Naive thymus-derived CD8-positive, alpha-beta T cell (primary cell): ENCODE measurements at places on chromosomes 1 and 21.

GRCh38 chr1:112793631-112794565, 78.8 kb upstream of the PPM1J start:
- DNase-seq = no peak

DNA sequence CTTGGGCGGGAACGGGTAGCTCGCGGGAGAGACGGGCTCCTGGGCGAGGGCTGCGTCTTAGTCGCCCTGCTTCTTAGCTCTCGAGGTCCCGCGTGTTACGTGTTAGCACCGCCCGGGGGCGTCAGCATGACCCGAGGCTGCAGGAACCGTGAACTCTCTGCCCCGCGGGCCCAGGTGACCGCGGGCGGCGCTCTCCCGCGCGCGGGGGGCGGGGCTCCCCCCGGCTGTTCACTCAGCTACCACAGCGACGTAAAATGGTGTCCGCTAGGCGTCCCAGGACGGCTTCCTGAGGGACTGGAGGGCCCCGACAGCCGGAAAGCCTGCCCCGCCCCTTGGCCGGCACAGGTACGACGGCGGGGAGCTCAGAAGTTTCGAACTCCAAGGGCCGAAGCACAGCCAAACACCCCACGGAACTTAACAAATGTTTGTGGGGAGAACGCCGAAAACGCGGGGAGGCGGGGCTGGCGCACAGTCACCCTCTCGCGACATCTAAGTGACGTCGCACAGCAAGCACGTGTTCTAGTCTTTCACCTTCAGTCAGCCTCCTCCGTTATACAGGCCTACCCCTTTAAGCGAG, 780 bp upstream of the RBM15 start:
- peak; percentile 96 for DNase-seq

GRCh38 chr1:88519156-88519555, 164.9 kb upstream of the PKN2 start:
- no peak for DNase-seq

DNA sequence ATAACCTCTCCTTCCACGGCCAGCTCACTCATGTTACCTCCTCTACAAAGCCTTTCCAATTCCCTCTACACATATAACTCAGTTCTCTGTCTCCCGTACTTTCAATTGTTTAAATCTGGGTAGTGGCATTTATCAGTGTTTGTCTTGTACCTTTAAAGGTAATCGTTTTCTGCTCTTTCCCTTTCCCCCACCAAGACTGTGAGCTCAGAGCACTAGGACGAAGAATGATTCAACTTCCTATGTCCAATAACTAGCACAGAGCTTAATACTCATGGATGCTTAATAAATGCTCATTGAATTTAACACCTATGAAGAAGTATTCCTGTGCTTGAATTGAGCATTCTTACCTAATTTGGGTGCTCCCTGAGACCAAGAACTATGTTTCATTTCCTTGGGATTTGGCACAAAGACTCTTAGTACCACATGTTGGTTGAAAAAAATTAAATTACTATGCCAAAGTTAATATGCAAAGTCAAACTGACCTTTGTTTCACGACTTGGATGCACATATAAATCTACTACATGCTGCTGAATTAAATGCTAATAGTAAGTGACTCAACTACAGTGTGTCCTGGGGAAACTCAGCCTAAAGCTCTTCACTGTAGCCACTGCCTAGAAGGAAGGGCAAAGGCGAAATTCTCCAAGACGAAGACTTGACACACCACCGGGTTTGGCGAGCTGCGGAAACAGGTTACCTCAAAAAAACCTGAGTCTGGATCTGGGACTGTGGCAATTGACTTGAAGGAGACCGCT, 30.6 kb upstream of the C1orf185 start:
- DNase-seq = no peak

DNA sequence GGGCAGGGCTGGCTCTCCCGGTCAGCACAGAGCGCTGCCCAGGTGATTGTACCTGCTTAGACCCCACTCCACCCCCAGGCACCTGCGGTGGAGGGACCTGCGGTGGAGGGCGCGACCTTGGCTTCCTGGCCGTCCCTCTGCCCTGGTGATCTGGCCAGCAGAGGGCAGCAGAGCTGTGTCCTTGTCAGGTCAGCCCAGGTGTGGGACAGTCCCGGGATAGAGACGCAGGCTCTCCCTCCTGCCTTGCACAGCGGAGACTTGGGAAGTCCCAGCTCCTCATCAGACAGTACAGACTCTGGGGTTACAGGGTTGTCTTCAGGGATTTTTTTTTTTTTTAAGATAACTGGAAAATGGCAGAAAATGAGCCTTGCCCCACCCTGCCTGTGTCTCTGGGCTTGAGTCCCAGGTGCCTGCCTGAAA, 10.0 kb downstream of the SLX9 start:
- DNase-seq = peak; percentile 83

- DNase-seq = no peak
These were observed 95.7 kb upstream of the CD53 start for GRCh38 chr1:110777228-110777627.

- DNase-seq = no peak
These were observed 4.5 kb downstream of the PRELP start for GRCh38 chr1:203480084-203480483.

- no peak for DNase-seq
These were observed 29.4 kb downstream of the IL6R start for GRCh38 chr1:154434346-154435085.

GRCh38 chr1:25671929-25672328, 55.3 kb downstream of the MAN1C1 start:
- DNase-seq = no peak

- no peak for DNase-seq
These were observed 12.1 kb upstream of the C8B start for GRCh38 chr1:56977910-56978309.

GRCh38 chr1:34292472-34292871, 115.8 kb downstream of the C1orf94 start:
- DNase-seq = no peak
